ENCODE measurements at places on chromosomes 2 and 18.

GRCh38 chr18:35331367-35332087, 12.7 kb downstream of the ZNF24 start:
- no peak for DNase-seq

- DNase-seq = no peak
Observed at GRCh38 chr2:72431737-72432136, 284.1 kb upstream of the CYP26B1 start.

DNA sequence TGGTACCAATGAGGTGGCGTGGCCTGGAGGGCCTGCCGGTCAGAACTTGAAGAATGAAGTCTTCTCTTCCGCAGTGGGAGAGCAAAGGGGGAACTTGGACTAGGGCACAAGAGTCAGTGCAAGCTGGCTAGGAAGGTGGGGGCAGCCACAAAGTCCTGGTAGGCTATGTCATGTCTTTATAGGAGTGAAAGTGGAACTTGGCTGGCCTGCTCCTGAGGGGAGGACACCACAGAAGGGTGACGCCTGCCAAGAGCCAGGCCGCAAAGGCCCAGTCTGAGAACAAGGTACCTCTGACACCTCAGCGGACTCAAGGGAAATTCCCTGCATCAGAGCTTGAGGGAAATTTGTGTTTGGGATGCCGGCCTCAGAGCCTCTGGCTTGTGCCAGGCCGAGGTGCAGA, 32.2 kb upstream of the MAP3K20 start:
- DNase-seq = no peak

DNA sequence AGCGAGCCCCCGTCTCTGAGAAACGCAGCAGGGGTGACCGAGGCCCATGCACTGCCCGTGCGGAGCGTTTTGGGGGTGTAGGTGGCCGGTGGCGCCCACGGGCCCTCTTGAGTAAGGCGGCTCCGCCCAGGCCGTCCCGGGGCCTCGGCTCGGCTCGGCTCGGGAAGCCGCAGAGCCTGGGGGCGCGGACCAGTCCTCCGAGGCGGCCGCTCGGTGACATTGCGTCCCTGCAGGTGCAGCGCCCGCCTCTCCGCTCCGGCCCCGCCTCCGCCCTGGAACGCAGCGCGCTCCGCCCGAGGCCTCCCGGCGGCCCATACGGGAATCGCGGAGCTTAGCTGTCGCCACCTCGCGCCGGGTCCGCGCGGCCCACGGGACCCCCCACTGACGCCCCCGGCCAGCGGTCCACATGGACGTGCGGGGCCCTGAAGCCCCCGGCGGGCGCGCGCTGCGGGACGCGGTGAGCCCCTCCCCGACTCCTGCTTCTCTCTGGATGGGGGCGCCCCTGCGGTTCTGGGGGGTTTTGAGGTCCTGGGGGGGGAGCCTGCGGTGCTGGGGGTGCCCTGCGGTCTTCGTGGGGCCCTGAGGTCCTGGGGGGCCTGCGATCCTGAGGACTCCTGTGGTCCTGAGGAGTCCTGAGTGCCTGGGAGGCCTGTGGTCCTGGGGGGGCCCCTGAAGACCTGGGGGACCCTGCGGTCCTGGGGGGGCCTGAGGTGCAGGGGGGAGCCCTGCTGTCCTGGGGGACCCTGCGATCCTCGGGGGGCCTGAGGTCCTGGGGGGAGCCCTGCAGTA, at the start of gene HSBP1L1:
TSS of gene HSBP1L1 (plus strand) at position 314 of the 789 bp plus-strand sequence. CDS start at position 407, 93 bp downstream.
- DNase-seq = no peak

DNA sequence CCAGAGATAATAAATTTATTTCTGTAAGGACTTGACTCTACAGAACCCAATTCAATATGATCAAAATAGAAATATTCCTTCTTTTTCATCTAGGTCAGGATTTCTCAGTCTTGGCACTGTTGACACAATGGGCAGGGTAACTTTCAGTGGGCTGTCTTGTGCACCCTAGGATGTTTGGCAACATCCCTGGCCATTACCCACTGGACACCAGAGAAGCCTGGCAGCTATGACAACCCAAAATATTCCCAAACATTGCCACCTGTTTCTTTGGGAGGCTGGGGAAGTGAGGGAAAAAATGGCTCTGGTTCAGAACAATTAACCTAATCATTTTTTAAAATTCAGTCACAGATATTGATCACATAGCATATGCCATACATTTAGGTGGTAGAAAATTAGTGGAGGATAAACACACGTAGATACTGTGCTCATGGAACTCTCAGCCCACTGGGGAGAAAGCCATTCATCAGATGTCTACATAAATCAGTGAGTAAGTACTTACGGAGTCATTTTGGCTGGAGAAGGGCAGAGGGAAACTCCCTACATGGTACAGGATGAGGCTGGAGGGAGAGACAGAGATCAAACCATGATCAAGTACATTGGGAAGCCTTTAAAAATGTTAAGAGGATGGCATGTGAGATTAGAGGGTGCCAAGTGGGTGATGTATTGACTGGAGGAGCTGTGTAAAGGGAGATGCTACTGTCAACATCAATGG, 718 bp upstream of the TNP1 start:
- no peak for DNase-seq

Data from SK-N-MC (cell line).